ENCODE measurements at places on chromosomes 2 and 18.

DNA sequence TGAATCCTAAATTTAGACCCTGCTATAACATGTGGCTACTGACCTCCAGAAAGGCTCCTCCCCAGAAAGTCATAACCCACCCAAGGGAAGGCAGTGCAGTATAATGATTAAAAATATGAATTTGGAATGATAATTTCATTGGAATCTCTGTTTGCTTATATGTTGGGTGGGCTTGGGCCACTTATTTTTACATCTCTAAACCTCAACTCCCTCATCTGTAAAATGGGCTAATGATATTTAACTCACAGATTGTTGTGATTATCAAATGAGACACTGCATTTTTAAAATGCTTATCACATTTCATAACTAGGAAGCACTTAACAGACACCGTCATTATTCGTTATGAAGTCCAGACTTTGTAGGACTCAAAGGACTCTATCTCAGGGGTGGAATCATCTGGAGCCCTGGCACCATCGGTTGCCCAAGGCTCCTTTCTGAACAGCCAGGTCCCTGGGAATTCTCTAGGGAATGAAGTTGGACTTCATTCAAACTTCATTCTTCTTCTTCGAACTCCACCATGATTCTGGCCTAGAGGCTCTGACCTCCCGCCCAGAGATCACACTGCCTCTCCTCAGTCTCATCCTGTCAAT lies 33.1 kb upstream of the RMDN2 start:
- no peak for DNase-seq

DNA sequence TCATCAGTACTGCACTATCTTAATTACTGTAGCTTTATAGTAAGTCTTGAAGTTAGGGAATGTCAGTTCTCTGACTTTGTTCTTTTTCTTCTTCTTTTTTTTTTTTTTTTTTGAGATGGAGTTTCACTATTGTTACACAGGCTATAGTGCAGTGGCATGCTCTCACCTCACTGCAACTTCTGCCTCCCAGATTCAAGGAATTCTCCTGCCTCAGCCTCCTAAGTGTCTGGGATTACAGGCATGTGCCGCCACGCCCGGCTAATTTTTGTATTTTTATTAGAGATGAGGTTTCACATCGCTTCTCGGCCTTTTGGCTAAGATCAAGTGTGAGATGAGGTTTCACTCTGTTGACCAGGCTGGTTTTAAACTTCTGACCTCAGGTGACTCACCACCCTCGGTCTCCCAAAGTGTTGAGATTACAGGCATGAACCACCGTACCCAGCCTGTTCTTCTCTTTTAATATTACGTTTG lies 41.9 kb upstream of the TANC1 start:
- peak; percentile 30 for DNase-seq

DNA sequence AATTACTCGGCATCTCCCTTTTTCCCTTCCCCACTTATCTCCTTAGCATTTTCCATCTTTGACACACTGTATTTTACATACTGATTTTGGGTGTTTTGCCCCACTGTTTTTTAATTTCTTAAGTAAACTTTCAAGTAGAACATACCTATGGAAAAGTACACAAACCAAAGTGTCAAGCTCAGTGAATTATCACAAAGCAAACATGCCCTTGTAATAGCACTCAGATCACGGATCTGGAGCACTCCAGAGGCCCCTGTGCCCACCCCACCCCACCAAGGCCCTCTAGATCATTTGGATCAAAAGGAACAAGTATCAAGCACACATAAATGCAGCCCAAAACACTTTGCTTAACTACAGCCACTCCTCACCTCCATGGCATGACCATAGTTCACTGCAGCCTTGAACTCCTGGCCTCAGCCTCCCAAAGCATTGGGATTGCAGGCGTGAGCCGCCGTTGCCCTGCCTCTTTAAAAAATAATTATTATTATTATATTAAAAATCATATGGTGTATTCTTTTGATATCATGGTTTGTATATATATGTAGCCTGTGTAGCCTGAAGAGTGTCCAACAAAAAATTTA lies 38.1 kb downstream of the FER1L5 start:
- DNase-seq: peak; percentile 34

DNA sequence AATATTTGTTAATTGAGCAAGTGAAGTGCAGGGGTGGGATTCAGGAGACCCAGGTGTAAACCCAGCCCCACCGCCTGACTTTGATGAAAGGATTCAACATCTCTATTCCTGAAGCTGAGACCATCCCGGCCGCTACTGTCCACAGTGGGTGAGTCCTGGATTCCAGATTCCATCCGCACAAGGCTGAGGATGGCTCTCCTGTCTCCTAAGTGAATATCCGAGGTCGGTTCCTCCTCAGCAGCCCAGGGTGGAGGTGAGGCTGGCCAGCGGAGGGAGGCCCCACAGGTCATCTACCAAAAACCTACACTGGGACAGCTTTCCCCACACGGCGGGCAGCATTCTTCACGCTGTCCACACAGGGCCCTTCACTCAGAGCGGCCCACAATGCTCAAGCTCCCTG lies 57.6 kb downstream of the ACKR3 start:
- DNase-seq: no peak

DNA sequence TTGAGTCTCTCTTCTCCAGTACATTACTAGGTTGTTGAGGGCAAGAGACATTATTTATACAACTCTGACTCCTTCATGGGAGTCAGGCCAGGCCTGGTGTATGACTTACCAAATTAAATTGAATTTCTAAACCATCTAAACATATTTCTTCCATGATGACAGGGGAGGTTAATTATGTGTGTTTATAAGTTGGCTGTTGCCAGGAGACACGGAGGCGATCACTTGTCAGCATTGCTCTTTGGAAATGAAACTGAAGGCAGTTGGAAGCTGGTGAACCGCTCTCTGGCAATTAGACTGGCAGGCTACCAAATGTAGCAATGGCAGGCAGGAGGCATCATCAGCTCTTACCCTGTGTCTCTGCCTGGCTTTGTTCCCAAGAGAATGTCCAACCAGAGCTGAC lies 241.4 kb downstream of the KCNS3 start:
- DNase-seq: no peak

DNA sequence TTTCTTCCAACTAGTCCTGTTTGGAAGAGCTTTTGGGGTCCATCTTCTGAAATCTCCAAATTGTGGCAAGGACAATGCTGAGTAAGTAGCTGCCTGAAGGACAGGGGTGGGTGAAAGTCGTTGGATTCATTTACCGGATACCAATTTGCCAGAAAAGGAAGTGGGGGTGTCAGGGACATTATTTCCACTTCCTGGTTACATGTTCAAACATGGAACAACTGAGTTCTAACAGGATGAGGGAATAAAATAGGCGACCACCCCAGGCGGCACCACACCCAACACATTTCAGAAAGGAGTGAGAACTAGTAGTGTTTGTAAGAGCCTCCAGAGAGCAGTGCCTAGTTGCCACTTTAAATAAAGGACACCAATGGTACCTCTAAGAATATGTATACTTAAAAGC lies 158.6 kb upstream of the SERTAD2 start:
- DNase-seq: no peak

DNA sequence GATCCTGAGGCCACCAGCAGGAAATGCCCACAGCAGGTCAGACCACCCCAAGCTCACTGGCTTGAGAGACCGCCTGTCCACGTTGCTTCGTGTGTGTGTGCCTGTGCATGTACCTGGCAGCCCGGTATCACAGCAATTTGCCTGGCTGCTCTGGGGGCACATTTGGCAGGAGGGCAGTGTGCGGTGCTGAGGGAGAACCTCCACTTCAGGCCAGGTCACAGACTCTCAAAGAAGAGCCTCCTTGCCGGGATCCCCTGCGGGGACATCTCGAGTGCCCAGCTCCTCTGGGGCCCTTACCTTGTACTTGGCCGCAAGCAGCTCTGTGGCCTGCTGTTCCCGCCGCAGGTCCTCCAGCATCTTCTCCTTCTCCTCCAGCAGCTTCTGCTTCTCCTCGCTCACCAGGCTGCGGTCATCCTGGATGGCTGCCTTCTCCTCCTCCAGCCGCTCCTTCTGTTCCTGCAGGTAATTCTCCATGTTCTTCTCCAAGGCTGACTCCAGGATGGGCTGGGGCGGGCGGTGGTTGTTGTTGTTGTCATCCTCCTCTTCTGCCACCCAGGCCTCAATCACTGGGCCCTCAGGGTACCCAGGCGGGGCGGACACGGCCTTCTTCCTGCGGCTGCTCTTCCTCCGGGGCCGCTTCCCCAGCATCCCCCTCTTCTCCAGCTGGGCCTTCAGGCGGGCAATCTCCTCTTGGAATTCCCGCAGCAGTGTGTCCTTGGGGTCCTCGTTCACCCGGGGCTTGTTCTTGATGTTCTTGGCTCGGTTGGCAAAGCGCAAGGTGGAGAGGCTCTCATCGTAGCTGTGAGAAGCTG lies 2.0 kb downstream of the KIF3C start:
- DNase-seq: no peak

All from HepG2 (cell line).